ENCODE measurements at places on chromosomes 2 and 18.
A peak's percentile ranks its signal among the peaks of the same experiment; 100 is the strongest.

DNA sequence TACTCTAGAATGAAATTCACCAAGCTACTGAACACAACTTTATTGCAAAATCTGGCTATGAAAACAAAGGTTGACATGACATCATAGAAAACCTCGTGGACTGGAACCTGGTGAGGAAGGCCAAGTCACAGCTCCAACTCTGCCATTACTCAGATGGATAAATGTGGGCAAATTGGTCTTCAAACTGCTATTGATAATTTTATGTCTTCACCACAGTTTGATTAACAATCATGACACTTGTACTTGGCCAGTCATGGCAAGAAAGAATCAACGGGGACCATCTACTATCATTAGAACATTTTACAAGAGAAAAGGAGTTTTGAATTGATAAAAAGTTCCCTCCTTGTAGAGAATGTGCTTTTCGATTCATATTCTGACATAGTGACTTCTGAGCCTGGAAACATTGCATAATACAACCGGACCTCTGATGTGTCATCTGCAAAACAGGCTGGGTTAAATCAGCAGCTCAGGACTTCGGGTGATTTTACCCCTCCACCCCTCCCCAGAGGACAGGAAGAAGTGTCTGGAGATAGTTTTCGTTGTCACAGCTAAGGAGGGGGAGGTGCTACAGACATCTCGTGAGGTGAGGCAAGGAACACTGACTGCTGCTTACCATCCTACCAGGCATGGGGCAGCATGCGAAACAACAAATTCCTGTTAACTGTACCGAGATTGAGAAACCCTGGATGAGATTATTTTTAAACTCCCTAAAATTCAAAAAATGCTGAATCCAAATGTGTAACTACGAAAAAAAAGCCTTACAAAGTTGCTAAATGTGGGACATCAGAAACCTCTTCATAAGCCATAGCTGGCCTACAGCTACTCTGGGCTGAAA lies 8.4 kb downstream of the L3MBTL4 start:
- no peak for DNase-seq

GRCh38 chr2:238710032-238710735 lies 137.7 kb upstream of the TWIST2 start:
- no peak for DNase-seq

DNA sequence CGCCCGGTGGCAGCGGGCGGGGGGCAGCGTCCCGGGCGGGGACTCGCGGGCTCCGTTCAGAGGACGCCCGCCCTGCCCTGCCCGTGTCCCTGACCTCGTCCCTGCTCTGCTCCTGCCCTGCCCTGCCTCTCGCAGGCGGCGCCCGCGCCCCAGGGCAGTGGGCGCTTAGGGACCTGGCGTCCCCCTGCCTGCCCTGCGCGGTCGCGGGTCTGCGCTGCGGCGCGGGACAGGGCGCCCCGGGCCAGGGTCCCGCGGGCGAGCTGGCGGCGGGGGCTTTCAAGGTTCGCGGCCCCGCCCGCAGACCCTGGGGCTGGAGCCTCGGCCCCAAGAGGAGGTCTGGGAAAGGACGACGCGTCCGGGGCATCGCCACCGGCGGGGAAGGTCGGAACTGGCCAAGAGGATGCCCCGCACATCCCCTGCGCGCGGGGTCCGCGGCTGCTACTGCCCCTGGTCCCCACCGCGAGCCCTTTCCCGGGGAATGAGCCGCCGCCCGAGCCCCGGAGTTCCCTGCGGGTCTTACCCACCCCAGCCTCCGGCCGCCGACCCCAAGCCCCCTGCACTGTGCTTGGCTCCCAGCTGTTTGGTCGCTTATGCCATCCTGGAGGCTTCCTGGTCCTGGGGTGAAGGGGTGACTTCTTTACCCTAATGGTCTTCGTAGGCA lies 679 bp downstream of the RNF144A start:
- DNase-seq, result no peak

DNA sequence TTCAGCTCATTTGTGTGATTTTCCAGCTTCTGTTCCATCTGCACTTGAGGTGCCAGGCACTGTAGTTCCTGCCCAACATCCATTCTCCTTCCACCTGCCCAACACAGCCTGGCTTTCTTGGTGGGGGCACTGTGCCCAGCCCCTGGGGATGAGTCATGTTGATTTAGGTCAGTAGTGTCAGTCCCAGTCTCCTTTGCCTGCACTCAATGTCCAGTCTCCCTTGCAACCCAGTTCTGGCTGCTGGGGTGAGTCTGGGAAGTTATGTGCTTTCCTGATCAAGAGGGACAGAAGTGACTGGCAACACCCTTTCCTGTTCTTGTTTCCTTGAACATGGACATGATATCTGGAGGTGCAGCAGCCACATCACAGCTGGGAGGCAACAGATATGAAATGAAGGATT lies 1.5 kb upstream of the ASB18 start:
- DNase-seq, result no peak

DNA sequence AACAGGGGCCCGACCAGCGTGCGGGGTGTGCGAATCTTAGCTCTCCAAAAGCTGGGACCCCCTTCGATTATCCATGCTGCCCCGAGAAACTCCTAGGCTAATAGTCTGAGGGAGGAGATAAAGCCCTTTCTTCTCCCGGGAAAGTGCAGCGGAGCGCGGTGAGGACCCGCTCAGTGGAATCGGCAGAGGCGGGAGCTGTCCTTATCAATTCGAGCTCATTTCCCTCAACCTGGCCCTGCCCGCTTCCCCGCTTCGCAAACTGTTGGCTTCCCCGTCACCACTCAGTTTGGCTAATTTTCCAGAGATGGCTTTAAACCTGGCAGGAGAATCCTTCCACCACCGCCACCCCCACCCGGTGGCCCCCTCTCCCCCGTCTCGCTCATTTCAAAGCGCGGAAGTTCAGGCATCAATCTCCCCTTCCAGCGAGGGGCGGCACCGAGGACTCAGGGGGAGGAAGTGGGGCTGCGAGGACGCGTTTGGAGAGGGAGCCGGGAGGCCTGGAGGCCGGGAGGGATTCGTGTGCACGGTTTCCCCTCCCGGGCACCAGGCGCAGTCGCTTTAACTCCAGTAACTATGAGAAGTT lies 1.6 kb downstream of the KLHL14 start:
- no peak for DNase-seq

- no peak for DNase-seq
These were observed 126.5 kb downstream of the MAPK4 start for GRCh38 chr18:50686409-50686808.

DNA sequence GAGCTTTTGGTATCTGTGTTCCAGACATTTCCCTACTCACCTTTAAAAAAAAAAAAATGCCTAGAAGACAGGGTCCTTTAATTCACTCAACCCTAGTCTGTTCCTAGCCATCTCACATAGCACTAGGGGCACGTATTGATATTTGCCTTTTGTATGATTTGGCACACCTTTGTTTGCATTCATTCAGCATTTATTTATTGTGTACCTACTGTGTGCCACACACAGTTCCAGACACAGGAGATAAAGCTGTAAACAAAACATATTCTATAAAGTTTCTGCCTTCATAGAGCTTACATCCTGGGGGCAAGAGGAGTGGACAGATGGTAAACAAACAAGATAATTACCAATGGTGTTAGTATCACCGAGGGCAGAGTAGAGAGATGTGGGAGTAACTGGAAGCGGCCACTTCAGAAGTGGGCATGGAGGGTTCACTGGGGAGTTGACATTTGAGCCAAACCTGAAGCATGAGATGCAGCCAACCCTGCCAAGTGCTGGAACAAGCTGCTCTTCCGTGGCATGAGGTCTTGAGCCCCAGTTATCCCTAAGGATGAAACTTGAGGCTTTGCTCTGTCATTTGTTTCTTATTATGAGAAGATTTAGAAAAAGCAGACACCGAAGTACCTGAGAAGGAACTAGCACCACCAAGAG lies 18.2 kb downstream of the MAPRE2 start:
- DNase-seq, result no peak

DNA sequence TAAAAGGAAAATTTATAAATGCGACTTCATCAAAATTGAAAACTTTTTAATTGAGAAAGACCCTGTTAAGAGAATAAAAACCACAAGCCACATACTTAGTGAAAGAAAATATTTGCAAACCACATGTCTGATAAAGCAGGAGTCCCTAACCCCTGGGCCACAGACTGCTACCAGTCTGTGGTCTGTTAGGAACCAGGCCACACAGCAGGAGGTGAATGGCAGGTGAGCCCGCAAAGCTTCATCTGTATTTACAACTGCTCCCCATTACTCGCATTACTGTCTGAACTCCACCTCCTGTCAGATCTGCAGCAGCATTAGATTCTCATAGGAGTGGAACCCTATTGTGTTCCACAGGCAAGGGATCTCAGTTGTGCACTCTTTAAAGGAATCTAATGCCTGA lies 95.5 kb upstream of the CRACDL start:
- DNase-seq, result no peak

- no peak for DNase-seq
These were observed 9.8 kb downstream of the NRP2 start for GRCh38 chr2:205692104-205692503.

- no peak for DNase-seq
These were observed 375.4 kb upstream of the ACVR2A start for GRCh38 chr2:147469471-147469870.

- no peak for DNase-seq
These were observed 11.8 kb upstream of the DUSP2 start for GRCh38 chr2:96156926-96157648.

GRCh38 chr2:228545748-228546145 lies 364.3 kb upstream of the SPHKAP start:
- no peak for DNase-seq

- DNase-seq, result no peak
These were observed 134.8 kb downstream of the RAPGEF4 start for GRCh38 chr2:172870396-172870795.

DNA sequence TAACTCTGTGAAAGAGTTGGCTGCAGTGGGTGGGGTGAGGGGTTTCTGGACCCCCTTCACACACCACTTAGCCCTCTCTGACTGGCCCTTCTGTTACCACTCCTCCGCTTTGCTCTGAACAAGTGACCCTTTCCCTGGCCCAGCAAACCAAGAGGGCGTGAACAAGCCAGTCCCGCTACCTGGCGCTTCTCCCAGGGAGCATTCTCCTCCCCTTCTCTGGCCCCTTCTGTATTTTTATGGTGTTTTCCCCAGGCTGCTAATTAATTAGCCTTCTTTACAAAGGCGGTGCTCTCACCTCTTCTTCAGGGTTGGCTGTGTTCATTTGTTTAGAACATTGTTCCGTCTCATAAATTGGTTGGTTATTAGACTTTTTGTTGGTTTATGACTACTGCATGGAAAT lies 180.1 kb downstream of the MGAT5 start:
- no peak for DNase-seq

- DNase-seq, result no peak
These were observed 457.0 kb upstream of the MYT1L start for GRCh38 chr2:2788076-2788475.

- DNase-seq, result no peak
These were observed 114.5 kb upstream of the SCN1A start for GRCh38 chr2:166242309-166242708.

DNA sequence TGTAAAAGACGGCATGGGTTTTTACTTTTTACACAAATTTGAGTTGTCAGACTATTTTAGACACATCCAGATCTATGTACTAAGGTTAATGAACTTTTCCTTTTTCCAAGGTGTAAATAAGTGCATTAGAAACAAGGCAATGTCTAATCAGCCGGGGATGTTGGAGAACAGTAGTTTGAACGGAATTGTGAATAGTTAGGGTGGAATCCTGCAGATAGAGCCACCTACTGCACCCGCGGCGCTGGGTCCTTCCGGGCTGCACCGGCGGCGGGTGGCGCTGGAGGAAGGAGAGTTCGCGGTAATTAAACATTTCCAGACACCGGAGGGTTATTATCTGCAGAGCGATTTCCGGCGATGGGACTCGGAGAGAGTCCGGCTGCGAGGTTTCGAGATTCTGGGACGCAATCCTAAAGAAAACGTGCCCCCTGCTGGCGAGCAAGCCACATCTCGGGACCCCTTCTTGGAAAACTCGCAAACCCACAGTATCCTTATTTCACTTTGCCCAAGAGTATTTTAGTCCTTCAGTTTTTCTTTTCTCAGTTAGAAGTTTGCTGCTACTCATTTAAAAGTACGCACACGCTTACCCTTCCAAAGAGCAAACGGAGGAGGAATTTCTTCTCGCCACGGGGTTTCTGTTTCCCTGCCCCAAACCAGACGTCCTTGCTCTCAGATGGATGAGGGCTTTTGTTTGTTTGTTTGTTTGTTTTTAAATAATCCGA lies 4.5 kb upstream of the OSR1 start:
- peak; percentile 50 for DNase-seq

GRCh38 chr18:45682181-45682580 lies 41.8 kb upstream of the SLC14A1 start:
- DNase-seq, result no peak

- no peak for DNase-seq
These were observed 92.8 kb downstream of the ASAP2 start for GRCh38 chr2:9299161-9300100.

- no peak for DNase-seq
These were observed 91.6 kb upstream of the MGAT4A start for GRCh38 chr2:98822301-98823164.

DNA sequence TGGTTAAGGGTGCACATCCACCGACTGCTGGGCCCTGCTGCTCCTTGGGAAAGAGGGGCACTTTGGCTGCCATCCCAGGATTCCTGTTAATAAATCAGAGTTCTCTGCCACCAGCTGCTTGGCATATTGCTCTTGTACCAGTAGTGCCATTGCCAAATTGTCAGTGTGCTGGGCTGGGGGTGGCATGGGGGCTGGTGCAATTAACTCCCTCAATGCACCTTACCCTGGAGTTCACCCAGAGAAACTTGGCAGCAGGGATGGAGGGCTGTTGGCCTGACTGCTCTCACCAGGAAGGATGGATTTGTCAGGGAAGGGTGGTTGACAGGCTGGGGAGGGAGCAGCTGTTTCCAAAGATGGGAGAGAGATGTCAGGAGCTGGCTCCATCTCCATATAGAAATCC lies 94.6 kb upstream of the SKOR2 start:
- no peak for DNase-seq

- DNase-seq, result no peak
These were observed 283.1 kb upstream of the CHAC2 start for GRCh38 chr2:53484531-53484930.

- no peak for DNase-seq
These were observed 12.1 kb upstream of the C18orf32 start for GRCh38 chr18:49499046-49499637.

- no peak for DNase-seq
These were observed 124.1 kb downstream of the MMADHC start for GRCh38 chr2:149463328-149464002.

- no peak for DNase-seq
These were observed 955 bp upstream of the BBS5 start for GRCh38 chr2:169478339-169478738.

- no peak for DNase-seq
These were observed 7.0 kb upstream of the ZNF407 start for GRCh38 chr18:74590671-74591070.
